ENCODE measurements at places on chromosomes 16 and 17.

- DNase-seq = no peak
These were observed 2.4 kb downstream of the ABCC1 start for GRCh38 chr16:15951852-15952251.

DNA sequence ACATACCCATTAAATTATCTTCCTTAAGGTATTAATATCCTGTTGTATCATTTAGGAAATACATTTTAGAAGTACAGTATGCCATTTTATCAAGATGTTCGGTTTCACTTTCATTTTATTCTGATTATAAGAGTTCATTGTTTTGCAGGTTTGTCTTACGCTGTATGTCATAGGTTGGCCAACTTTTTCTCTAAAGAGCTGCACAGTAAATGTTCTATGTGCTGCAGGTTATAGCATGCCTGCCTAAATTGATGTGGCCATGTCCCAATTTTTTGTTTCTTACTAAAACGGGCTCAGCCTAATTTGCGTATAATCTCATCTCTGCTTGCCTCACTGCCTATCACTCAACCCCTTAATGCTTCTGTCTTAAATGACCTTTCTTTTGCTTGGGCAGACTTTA lies 126.4 kb downstream of the USP22 start:
- no peak for DNase-seq

- no peak for DNase-seq
These were observed 37.2 kb downstream of the ABR start for GRCh38 chr17:1142561-1142971.

GRCh38 chr16:69863401-69864281 lies 87.5 kb upstream of the CLEC18A start:
- DNase-seq = no peak

GRCh38 chr16:4900036-4900435 lies 36.9 kb downstream of the PPL start:
- no peak for DNase-seq

DNA sequence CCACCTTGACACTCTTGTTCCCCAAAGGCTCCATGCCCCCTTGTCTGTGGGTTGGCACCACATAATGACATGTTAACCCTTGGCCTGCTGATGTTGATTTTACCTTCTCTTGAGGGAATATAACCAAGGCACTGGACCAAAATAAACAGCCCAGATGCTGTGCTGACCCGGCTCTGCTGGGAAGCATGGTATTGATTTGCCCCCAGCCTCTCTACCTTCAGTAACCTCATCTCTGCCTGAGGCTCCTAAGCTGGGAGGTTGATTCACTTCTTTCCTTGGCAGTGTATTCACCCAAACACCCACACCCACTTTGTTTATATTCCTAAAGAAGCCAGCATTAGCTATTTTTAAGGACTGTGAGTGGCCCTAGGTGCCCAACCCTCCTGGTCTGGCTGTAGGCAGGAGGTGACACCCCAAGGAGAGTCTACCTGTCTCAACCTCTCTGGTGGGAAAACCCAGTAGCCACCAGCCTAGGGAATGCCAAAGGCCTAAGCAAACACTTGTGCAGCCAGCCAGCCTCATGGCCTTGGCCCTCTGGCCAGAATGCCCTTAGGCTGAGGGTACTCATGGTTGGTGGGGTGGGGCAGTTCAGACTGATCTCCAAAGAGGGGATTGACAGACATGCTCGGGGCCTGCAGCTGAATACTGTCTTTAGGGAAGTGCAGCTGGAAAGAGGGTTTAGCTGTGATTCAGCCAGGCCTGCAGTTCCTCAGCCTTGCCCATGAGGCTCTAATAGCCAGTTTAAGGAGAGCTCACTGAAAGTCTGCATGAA lies 42.7 kb downstream of the GNAO1 start:
- no peak for DNase-seq

GRCh38 chr17:37176723-37177122 lies 199.1 kb upstream of the C17orf78 start:
- DNase-seq = no peak

All from HCT116 (cell line).